Smooth muscle cell of the brain vasculature (primary cell): ENCODE measurements at places on chromosomes 4 and X.

DNA sequence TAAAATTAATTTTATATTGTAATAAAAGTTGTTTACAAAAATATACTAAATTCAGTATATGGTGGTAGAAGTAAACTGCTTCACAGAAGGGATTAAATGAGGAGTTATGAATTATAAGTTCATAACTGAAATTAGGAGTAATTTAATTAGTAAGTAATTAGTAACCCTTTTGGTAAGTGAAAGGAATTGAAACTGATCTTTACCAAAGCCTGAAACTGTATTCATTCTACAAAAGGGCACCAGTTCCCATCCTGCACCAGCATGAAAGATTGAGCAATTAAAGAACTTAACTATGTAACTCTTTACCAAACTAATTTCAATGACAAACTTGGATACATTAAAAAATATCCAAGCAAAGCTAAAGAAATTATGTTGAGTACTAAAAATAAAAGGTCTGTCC, 8.2 kb downstream of the MED14 start:
- DNase-seq = no peak

DNA sequence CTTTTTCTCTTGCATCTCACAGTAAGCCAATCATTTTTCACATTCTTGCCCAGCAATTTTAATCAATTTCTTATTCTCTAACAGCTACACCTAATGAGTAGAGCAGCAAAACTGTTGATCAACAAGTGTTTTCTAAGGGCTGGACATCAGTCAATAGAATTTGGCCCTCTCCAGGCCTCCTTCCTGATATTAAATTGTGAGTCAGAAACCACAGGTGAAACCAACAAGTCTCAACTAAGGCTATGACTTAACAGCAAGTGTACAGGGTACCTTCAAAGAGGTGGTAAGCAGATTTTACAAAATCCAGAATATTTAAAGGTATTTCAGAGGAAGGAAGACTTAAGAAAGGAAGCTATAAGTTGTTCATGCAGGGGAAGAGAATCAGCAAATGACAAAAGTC, 156.5 kb upstream of the ARHGAP24 start:
- DNase-seq = no peak

GRCh38 chrX:101287402-101287801, 3.7 kb downstream of the TAF7L start:
- DNase-seq = peak; percentile 40

DNA sequence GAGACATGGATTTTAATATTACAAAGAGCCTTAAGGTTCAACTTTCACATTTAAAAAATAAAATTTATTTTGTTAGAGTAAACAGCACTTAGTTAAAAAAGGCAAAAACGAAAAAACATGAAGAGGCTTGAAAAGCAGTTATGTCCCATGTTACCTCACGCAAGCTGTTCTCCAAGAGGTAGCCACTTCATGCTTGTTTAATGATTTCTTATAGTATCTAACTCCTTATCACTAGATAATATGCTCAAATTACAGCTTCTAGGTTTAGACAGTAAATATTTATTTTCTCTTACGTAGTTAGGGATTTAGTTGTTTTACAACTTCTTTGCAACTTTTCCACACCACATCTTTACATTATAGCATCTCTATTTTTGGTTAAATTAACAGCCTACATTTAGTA, 27.8 kb upstream of the TMPRSS11D start:
- DNase-seq = no peak

DNA sequence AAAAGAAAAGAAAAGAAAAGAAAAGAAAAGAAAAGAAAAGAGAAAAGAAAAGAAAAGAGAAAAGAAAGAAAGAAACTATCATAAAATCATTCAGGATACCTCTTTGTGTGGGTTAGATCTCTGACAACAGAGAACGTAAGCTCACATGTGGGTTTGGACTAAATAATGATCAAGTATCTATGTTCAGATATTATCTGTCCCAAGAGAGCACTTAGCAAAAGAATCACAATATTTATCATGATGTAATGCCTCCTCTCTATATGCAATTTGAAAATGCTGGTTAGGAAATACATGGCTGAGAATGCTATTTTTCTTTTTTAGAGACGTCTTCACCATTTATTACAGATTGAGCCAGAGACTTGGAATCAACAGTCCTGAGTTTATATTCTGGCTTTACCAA, 191.3 kb downstream of the KCNIP4 start:
- DNase-seq = no peak

DNA sequence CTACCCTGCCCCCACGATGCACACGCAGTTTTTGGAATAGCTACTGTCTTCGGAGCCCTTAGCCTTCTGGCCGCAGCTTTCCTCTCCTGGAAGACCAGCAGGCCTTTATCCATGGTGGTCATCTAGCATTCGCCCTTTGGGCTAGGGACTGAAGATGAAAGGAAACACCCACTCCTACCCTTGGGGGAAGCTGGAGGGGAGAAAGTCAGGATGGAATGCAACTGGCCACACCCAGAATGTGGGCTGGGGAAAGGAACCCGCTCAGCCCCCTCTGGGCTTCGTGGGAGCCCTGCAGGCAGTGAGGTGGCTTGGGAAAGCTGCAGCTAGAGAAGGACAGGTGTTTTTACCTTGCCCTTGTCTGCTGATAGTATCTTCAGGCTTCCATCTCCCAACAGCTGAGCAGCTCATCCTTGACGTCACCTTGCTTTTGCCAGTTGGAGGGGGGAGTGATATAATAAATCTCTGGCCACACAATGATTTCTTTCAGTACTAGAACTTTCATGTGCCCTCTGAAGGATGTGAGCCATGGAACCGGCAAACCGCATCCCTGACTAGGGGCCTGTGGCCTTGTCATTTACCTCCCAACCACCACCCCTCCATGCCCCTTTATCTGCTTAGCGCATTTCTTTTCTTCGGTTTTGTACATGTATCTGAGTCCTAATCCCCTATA, 59.0 kb downstream of the ELF4 start:
- DNase-seq = no peak

DNA sequence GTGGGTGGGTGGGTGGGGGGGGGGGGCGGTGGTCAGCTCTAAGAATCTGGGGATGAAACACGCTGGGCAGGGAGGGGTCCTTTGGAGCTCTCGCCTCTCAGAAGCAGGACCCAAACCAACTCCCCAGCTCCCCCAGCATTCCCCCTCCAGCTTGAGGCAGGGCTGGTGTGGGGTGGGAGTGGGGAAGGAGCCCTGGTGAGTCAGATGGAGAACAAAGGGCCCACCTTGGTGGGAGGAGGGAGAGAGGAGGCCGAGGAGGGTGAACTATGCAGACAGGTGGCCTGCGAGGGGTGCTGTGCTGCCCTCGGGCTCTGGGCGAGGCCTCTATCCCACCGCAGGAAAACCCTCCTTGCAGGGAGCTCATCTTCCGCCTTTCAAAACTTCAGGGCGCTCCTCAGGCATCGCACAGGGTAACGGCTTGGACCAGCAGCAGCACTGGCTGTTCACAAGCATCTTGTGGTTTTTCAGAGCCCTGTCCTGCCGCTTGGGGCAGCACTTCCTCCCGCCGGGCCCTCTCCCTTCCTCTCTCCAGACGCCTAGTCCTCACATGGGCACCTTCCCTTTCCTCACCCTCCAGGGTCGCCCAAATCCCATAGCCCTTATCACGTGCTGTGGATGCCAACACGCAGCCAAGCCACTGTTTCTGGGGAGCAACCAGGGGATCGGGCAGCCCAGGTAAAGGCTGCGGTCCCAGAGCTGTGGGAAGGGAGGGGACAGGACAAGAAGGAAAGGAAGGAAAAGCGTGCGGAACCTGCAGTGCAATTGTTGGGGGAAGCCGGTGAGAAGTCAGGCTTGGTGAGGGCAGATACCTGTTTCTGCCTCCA, 34.0 kb upstream of the GRPEL1 start:
- peak; percentile 32 for DNase-seq
